PC-3 (cell line): ENCODE measurements at places on chromosomes 13 and 19. TPM values are rescaled to one million over a fixed set of nuclear protein-coding genes. Genes with fewer than 3 reads are reported as not detected.

GRCh38 chr19:931860-932647, 6.2 kb downstream of the ARID3A start:
- no peak for DNase-seq

DNA sequence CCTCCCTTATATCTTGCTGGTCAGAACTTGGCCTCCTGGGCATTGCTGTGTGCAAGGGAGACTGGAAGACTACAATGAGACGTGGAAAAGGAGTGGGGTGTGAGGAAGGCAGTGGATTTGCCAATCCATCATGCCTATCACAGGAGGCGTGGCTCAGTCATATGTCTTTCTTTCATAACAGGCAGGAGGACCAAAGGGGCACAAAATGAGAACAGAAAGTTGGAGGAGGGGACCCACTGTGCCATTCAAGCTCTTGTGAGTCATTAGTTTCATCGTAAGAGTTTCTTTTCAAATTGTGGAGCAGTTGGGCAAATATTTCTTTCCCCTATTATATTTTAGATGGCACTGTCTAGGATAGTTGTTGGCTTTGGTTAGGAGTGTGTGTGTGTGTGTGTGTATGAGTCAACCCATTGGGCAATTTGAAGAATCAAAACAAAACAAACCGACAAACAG, 471.5 kb downstream of the TSHZ3 start:
- DNase-seq: no peak

- peak; percentile 9 for DNase-seq
These were observed 30.7 kb downstream of the ERICH6B start for GRCh38 chr13:45584816-45585215.

DNA sequence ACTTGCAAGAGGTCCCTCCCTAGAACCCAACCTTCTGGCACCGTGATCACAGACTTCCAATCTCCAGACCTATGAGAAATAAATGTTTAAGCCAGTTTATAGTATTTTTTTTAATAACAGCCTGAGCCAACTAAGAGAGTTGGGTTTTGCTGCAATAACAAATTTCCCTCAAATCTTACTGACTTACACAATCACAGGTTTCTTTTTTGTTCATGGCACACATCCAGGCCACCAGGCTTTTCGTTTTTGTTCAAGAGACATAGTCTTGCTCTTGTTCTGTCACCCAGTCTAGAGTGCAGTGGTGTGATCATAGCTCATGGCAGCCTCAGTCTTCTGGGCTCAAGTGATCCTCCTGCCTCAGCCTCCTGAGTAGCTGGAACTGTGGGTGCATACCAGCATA, 2.0 kb upstream of the SELENOV start:
- no peak for DNase-seq

- no peak for DNase-seq
These were observed 285.8 kb downstream of the FGF9 start for GRCh38 chr13:21956666-21957065.

Gene SIX5
- total RNA-seq: 9.3 and 13.6 TPM in 2 replicates
